Cardiac fibroblast (primary cell): ENCODE measurements at places on chromosomes 2 and 18.
A peak's percentile ranks its signal among the peaks of the same experiment; 100 is the strongest.

- no peak for DNase-seq
Measured at GRCh38 chr2:203170502-203170901, 68.3 kb upstream of the CYP20A1 start.

DNA sequence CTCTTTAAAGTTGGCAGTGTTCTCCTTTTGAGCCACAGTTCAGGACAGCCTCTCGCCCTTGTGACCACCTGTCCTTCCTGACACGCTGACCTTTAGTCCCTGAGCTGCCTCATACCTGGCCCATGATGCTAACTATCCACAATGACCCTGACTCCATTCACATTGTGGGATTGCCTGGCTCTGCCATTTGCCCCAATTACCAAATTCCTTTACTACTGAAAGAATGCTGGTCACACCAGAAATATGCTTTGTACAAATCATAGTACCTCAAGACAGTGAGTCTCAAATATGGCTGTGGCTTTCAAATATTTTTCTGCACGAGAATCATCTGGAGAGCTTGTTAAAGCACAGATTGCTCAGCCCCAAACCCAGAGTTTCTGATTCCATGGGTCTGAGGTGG, 54.2 kb downstream of the LTBP1 start:
- peak; percentile 23 for DNase-seq

GRCh38 chr2:20744366-20745335, 77.7 kb downstream of the GDF7 start:
- DNase-seq = no peak

- peak; percentile 57 for DNase-seq
Measured at GRCh38 chr2:158998551-158999248, 30.3 kb downstream of the TANC1 start.

- DNase-seq = peak; percentile 46
Measured at GRCh38 chr2:220224691-220225543, 597.5 kb downstream of the SLC4A3 start.

DNA sequence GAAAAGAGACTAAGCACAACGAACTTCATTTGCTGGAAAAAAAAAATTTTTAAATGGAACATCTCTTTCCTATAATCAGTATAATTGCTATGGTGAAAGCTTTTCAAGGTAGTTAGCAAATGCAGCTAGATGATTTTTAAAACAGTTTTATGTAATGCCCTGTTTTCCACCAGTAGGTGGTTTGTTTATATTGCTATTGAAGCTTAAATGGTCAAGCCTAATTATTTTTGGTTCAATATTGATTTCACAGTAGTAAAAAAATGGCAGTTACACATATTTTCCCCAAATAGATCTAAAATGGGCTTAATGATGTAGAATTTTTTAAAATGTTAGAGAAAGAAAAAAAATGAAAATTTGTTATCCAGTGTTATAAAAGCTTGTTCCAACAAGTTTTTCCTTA, 70.2 kb downstream of the CDH19 start:
- DNase-seq = no peak

DNA sequence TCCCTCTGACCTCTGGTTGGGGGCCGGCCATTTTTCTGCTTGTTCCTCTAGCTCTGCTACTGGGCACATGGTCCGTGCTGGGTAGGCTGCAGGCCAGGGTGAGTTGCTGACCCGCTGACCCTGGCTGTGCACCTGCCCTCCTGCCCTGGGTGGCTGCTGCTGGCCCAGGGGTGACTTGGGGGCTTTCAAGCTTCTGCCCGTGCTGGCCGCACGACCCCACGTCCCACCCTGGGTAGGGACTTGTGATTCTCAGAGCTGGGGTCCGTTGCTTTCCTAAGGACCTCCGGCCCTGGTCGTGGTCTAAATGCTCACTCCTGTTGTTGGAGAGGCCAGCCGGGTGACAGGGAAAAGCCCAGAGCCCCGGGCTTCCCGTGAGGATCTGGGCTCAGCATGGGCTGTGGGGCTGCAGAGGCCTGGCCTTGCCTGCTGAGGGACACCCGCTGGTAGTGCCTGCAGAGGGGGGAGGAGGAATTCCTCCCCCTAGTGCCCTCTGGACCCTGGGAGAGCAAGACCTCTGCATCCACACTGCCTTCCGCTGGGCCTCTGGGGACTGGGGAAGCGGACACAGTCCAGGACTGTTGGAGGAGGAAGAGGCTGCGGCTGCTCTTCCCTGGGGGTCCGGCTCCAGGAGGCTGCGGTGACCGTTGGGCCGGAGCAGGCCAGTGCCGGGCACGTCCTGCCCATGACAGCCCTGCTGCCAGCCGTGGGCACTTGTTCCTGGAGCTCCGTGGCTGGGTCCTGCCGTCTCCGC, 6.3 kb upstream of the GAL3ST2 start:
- no peak for DNase-seq

- DNase-seq = no peak
Measured at GRCh38 chr18:42706618-42707017, 408.9 kb downstream of the RIT2 start.

DNA sequence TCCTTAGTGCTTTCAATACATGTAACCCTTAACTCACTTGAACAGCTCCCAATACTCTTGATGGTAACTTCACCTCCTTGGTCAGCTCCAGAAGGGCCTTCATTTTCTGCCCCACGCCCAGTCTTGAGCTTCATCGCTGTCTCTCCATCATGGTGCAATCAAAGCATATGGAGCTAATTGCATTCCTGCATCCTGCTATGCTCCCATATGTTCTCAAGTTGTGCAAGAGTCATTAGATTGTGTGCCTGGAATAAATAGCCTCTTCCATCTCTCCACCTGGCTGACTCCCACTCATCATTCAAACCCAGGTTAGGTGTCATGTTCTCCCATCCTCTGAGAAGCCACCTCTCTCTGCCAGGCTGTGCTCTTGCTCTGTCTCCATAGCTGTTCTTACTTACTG, 364.5 kb upstream of the RGPD4 start:
- DNase-seq = no peak

- DNase-seq = no peak
Measured at GRCh38 chr18:60202708-60203107, 169.9 kb downstream of the MC4R start.

DNA sequence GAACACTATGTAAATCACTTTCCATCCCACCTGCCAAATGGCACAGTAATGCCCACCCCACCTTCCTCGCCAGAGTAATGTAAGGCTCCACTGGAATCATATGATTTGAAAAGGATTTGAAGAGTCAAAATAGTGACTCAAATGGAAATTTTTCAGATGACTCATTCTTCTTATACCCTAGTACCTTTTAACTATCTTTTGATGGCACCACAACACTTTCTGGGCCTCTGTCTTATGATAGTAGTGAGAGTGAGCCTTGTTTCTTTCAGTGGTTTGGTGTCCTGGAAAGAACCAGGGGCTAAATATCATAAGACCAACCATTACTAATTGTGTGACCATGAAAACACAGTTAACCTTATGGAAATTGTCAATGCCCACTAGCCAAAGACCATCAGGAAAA, 235.4 kb upstream of the SLC14A2 start:
- no peak for DNase-seq

DNA sequence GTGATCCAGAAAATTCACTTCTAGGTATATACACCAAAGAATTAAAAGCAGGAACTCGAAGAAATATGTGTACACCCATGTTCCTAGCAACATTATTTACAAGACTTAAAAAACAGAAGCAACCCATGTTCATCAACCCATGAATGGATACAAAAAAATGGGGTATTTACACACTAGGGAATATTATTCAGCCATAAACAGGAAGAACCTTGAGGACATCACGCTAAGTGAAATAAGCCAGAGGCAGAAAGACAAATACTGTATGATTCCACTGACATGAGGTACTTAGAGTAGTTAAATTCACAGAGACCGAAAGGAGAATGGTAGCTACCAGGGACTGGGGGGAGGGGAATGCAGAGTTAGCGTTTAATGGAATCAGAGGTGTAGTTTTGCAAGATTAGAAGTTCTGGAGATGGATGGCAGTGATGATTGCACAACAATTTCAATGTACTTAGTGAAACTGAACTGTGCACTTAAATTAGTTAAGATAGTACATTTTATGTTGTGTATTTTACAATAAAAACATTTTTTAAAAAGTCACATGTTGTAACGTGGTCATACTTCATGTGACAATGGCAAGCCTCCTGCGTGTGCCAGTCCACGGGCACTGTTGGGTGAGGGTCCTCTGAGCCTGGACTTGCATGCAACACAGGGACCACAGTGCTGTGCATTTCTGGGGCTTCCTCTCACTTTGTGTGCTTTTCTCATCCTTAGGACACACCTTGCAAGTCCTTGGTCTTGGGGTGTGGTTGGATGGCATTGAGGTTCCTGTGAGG, 206.1 kb upstream of the HDAC4 start:
- DNase-seq = no peak

DNA sequence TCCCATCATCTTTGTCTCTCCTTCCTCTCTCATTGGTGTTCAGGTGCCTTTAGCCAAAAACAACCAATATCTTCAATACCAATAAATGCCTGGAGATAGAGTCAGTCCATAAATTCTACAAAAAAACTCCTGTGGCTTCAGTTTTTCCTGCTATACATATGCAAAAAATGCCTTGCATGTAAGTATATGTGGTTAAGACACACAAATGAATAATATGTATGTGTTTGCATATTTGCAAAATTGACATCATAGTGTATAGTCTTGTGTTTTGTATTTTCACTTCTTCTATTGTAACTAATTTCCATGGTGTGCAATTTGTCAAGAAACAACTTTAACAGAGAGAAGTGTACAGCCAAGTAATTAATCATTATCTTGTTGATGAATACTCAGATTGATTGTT, 115.5 kb downstream of the NYAP2 start:
- DNase-seq = no peak

DNA sequence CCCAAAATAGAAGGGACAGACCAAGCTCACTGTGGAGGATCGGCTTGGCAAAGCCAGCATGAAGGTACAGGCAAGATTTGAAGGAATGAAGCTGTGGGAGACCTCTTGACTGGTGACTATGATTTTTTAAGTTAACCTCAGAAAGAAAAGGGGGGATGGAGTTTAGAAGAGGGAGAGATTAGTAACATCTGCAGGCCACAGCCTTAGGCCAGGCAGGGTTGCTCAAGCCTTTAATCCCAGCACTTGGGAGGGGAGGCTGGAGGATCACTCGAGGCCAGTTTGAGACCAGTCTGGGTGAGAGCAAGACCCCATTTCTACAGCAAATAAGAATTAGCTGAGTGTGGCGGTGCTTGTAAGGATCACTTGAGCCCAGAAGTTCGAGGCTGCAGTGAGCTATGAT, 46.6 kb downstream of the ZNF532 start:
- DNase-seq = no peak
